ENCODE measurements at places on chromosomes 3 and 15. TPM values are rescaled to one million over a fixed set of nuclear protein-coding genes. Genes with fewer than 3 reads are reported as not detected.

GRCh38 chr3:182769673-182770072, 23.6 kb upstream of the ATP11B start:
- DNase-seq: no peak
- H3K27me3 ChIP-seq: no peaks in the 10 kb centered on the region
- H3K4me1 ChIP-seq: no peaks in the 10 kb centered on the region
- H3K36me3 ChIP-seq: no peaks in the 10 kb centered on the region

DNA sequence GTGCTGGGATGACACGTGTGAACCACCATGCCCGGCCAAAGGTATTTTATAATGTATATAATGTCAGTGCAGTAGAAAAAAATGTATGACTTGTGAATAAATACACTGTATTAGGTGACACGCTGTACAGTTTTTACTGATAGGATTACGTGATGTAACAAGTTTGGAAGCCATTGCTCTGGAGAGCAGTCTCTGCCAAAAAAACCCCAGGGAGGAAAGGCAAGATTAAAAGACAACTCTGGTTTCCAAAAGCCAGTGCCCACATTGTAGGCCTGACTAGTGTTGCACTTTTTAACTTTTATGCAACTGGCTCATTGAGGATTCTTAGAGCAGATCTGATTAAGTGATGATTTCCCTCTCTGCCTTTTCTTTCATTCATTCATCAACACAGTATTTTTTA, 62.0 kb upstream of the SLC2A2 start:
- peaks cover 5% of the 10 kb centered on the region for H3K4me1 ChIP-seq
- no peak for DNase-seq
- H3K27ac ChIP-seq: no peak overlapping the region
- no peaks in the 10 kb centered on the region for H3K36me3 ChIP-seq
- H3K27me3 ChIP-seq: no peaks in the 10 kb centered on the region

DNA sequence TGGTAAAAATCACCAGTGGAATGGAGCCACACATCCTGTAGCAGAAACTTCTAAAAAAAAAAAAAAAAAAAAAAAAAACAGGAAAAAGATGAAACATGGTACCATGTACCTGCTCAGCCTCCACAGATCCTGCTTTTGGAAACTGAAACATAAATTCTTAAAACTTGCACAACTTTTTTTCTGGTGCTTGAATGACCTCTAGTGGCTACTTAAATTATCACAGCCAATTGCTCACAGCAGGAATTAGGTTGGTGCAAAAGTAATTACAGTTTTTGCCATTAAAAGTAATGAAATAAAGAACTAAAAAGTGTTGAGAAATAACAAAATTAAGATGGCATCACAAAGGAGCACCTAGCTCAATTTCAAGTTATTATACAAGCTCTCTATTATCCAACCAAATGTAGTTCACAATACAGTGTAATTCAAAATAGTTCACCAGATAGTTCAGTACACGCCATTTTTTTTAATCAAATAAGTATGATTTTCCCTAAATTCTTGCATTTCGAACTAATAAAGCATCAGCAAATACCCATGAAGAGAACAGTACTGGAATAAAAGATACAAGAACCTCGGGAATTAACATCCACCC, 80.6 kb downstream of the ULK4 start:
- no peaks in the 10 kb centered on the region for H3K27me3 ChIP-seq
- no peak overlapping the region for H3K27ac ChIP-seq
- DNase-seq: peak; percentile 41
- no peak overlapping the region for H3K4me3 ChIP-seq
- no peaks in the 10 kb centered on the region for H3K36me3 ChIP-seq

DNA sequence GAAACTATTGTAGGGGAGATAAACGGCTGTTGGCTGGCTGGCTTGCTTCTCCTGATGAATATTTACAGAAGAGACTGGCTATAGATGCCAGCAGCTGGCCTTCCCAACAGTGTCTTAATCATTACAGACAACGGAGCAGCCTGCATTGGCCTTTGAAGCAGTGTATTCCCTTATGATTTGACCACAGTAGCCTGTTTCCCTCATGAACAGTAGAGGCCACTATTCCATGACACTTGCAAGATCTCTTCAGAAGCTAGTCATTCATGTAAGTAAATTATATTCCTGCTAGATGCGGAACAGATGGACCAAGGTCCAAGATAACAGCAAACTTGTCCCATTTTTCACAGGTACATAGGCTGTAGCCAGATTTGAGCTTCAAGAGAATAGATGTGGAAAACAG, 47.3 kb downstream of the TMCO5A start:
- no peaks in the 10 kb centered on the region for H3K4me1 ChIP-seq
- H3K27me3 ChIP-seq: no peaks in the 10 kb centered on the region
- DNase-seq: peak; percentile 30
- no peak overlapping the region for H3K4me3 ChIP-seq
- H3K36me3 ChIP-seq: no peaks in the 10 kb centered on the region
- no peak overlapping the region for H3K27ac ChIP-seq

Gene SNTN
- total RNA-seq: not detected

DNA sequence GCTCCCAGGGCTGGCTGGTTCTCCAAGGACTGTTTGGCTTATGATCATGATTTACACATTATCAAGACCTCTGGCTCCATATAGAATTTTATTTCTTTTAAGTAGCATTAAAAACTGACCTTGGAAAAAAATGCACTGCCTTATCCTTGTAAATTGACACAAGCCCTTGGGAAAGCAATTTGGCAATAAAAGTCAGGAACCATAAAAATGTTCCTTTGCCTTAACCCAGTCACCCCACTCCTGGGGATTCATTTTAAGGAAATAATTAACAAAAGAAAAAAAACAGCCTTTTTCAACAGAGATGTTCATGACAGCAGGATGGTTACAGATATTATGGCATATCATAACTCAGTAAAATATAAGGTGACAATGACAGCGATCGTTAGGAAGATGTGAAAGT, 51.6 kb upstream of the NR2E3 start:
- peaks cover 6% of the 10 kb centered on the region for H3K36me3 ChIP-seq
- H3K4me3 ChIP-seq: no peak overlapping the region
- no peaks in the 10 kb centered on the region for H3K4me1 ChIP-seq
- no peak for DNase-seq

DNA sequence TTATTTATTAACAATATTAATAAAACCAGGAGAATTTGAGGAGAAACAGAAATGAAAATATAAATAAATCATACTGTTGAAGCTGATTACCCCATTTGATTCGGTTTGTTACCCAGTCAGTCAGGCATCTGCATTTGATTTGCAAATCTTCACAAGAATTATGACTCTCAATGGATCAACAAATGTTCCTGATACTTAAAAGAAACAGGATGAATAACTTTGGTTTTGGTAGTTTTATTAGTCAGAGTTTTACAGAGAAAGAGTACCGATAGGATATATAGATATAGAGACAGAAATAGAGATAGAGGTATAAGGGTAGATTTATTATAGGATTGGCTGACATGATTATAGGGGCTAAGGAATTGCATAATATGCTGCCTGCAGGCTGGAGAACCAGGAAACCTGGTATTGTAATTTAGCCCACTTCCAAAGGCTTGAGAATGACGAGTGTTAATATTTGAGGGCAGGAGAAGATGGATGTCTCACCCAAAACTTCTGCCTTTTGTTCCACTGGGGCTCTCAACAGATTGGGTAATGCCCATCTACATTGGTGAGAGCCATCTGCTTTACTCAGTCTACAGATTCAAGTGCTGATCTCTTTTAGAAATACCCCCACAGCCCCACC, 241.6 kb upstream of the COL8A1 start:
- no peak overlapping the region for H3K4me3 ChIP-seq
- no peak for DNase-seq
- H3K36me3 ChIP-seq: no peaks in the 10 kb centered on the region
- no peaks in the 10 kb centered on the region for H3K27me3 ChIP-seq

Gene CAND2
- total RNA-seq: 2.4 TPM

Gene CD200R1
- not detected for total RNA-seq

Gene TRANK1
- total RNA-seq: 10.5 TPM

DNA sequence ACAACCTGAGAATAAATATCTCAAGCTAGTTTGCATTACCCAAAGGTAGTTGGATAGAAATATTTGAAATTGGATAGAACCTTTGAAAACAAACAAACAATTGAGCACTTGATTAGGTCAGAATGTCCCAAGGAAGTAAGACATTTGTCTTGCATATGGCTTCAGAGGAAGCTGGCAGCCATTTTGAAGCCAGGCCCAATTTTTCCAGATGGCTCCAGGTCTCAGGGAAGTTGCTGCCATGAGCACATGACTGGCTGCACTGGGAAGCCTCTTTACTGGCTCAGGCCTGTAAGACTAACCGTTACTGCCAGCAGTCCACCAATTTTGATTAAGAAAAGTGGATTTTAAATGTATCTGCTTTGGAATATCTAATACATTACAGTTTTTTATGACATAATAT, 448.9 kb upstream of the DPH6 start:
- H3K27me3 ChIP-seq: no peaks in the 10 kb centered on the region
- DNase-seq: no peak
- no peak overlapping the region for H3K27ac ChIP-seq
- no peaks in the 10 kb centered on the region for H3K36me3 ChIP-seq
- H3K4me1 ChIP-seq: no peaks in the 10 kb centered on the region
- H3K4me3 ChIP-seq: no peak overlapping the region

Gene PPP2R3A
- 24.1 TPM for total RNA-seq

- H3K4me3 ChIP-seq: no peak overlapping the region
- no peak overlapping the region for H3K27ac ChIP-seq
Measured at GRCh38 chr3:26100176-26100575, 310.3 kb downstream of the OXSM start.

Gene ZIC4
- 0.25 TPM for total RNA-seq

- no peaks in the 10 kb centered on the region for H3K36me3 ChIP-seq
- DNase-seq: no peak
- no peaks in the 10 kb centered on the region for H3K4me1 ChIP-seq
- H3K27me3 ChIP-seq: no peaks in the 10 kb centered on the region
Measured at GRCh38 chr3:168034152-168034928, 61.4 kb downstream of the GOLIM4 start.

- no peaks in the 10 kb centered on the region for H3K27me3 ChIP-seq
- H3K4me3 ChIP-seq: no peak overlapping the region
- no peaks in the 10 kb centered on the region for H3K4me1 ChIP-seq
- no peak for DNase-seq
- no peak overlapping the region for H3K27ac ChIP-seq
- H3K36me3 ChIP-seq: no peaks in the 10 kb centered on the region
Measured at GRCh38 chr3:194907811-194908210, 222.1 kb downstream of the FAM43A start.

GRCh38 chr15:40248006-40248783, 9.3 kb downstream of the PAK6 start:
- H3K27me3 ChIP-seq: peaks cover 34% of the 10 kb centered on the region
- H3K4me1 ChIP-seq: peaks cover 8% of the 10 kb centered on the region
- H3K27ac ChIP-seq: no peak overlapping the region
- no peaks in the 10 kb centered on the region for H3K36me3 ChIP-seq
- H3K4me3 ChIP-seq: no peak overlapping the region

- no peaks in the 10 kb centered on the region for H3K27me3 ChIP-seq
- no peaks in the 10 kb centered on the region for H3K4me1 ChIP-seq
- no peak for DNase-seq
Measured at GRCh38 chr3:11826628-11827265, 19.9 kb downstream of the TAMM41 start.

DNA sequence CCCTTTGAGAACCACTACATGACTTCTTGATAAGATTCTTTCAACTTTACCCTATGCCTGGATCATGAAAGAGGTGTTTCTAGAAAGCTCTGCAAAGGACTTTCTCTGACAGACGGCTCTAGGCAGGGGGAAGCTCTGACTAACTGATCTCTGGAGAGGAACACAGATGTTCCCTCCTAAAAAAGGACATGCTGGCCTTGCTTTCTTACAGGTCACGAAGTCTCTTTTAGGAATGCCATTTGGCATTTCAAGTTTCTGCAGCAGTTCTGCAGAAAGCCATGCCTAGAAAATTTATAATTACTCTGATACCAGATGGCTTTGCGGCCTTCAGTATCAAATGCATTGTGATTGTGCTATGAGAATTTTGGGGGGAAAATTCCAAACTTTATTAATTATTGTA, 275.4 kb upstream of the CTDSPL start:
- no peak overlapping the region for H3K4me3 ChIP-seq
- H3K27me3 ChIP-seq: no peaks in the 10 kb centered on the region
- no peak for DNase-seq

DNA sequence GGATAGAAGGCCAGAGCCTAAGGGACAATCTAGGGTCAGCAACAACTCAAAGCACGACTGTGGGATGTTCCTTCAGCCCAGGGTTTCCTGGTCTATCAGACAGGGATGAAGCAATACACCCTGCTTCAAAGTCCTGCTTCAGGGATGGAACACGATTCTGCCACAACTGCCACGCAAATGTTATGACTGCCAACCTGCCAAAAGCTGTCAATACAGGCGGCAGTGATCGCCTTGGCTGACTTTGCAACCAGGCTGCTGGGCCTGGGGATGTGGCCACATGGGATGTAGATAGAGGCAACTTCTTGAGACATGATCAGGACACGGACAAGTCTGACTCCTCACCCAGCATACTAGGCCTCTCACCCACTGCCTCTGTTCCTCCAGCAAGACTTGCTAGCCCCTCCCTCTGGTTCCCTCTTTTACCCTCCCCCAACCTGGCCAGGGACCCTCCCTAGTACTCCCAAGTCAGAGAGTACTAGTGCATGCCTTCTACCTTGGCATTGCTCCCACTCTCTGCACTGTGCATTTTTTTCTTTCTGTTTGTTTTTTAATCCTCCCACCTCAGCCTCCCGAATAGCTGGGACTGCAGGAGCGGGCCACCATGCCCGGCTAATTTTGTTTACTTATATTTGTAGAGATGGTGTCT, 7.6 kb downstream of the CCDC12 start:
- no peak overlapping the region for H3K4me3 ChIP-seq
- no peak overlapping the region for H3K27ac ChIP-seq
- no peaks in the 10 kb centered on the region for H3K27me3 ChIP-seq
- no peaks in the 10 kb centered on the region for H3K36me3 ChIP-seq
- no peak for DNase-seq
- no peaks in the 10 kb centered on the region for H3K4me1 ChIP-seq

All from neural progenitor cell (in vitro differentiated cells).